Neural progenitor cell (in vitro differentiated cells): ENCODE measurements at places on chromosomes 7 and 10. TPM values are rescaled to one million over a fixed set of nuclear protein-coding genes. Genes with fewer than 3 reads are reported as not detected.

- no peak overlapping the region for H3K4me3 ChIP-seq
- H3K27ac ChIP-seq = no peak overlapping the region
- no peaks in the 10 kb centered on the region for H3K27me3 ChIP-seq
- no peak for DNase-seq
Measured at GRCh38 chr10:1708746-1709145, 28.6 kb downstream of the ADARB2 start.

DNA sequence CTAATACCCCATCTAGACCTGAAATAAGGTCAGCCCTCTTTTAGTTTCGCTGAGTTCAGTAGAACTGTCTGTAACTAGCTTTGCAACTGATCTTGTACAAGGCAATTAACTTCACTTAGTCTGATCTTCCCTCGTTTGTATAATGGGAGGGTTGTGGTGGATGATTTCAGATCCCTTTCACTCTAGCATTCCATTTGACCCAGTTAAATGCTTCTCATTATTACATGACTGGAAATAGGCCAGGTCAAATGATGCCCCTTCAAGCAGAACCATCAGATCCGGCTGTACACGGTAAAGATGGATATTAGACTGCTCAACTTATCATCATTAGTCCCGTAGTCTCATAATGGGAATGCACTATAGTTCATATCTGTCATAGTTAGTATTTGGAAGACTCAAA, 1009.0 kb downstream of the LRMDA start:
- no peaks in the 10 kb centered on the region for H3K36me3 ChIP-seq
- no peaks in the 10 kb centered on the region for H3K27me3 ChIP-seq
- no peaks in the 10 kb centered on the region for H3K4me1 ChIP-seq
- H3K4me3 ChIP-seq = no peak overlapping the region
- no peak for DNase-seq

- no peaks in the 10 kb centered on the region for H3K27me3 ChIP-seq
- H3K27ac ChIP-seq = peak overlapping the region; percentile 46
- H3K4me3 ChIP-seq = no peak overlapping the region
- DNase-seq = no peak
- H3K36me3 ChIP-seq = no peaks in the 10 kb centered on the region
Measured at GRCh38 chr10:102268375-102268888, 23.1 kb downstream of the GBF1 start.

GRCh38 chr10:77638321-77639101, 903 bp upstream of the KCNMA1 start:
- H3K27me3 ChIP-seq = peaks cover 80% of the 10 kb centered on the region
- peak overlapping the region; percentile 88 for H3K4me3 ChIP-seq
- peak; percentile 86 for DNase-seq
- no peaks in the 10 kb centered on the region for H3K36me3 ChIP-seq

- DNase-seq = peak; percentile 83
- H3K4me3 ChIP-seq = no peak overlapping the region
- no peaks in the 10 kb centered on the region for H3K4me1 ChIP-seq
- H3K36me3 ChIP-seq = no peaks in the 10 kb centered on the region
Measured at GRCh38 chr7:1175967-1176851, 16.2 kb upstream of the ZFAND2A start.

- H3K4me1 ChIP-seq = peaks cover 27% of the 10 kb centered on the region
- no peak for DNase-seq
- no peaks in the 10 kb centered on the region for H3K27me3 ChIP-seq
- no peak overlapping the region for H3K4me3 ChIP-seq
- no peak overlapping the region for H3K27ac ChIP-seq
Measured at GRCh38 chr10:129883029-129883428, 81.0 kb downstream of the EBF3 start.

GRCh38 chr7:6608081-6608480, 7.3 kb upstream of the ZNF853 start:
- no peaks in the 10 kb centered on the region for H3K27me3 ChIP-seq
- DNase-seq = no peak
- H3K36me3 ChIP-seq = no peaks in the 10 kb centered on the region
- H3K4me1 ChIP-seq = no peaks in the 10 kb centered on the region
- H3K27ac ChIP-seq = no peak overlapping the region
- H3K4me3 ChIP-seq = no peak overlapping the region

DNA sequence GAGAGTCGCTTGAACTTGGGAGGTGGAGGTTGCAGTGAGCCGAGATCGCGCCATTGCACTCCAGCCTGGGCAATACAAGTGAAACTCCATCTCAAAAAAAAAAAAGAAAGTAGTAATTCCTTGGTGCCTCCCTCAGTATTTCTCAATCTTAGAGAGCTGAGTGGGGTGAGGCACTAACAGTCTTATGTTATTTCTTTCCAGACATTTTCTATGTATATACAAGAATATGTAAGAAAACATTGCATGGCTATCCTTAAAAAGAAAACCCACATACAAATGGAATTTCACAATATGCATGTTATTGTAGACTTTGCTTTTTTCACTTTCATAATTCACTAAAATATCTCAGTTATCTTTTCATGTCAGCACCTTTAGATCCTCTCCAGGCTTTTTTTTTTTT, 13.6 kb upstream of the SLF2 start:
- no peak for DNase-seq
- H3K27ac ChIP-seq = no peak overlapping the region
- peaks cover 3% of the 10 kb centered on the region for H3K4me1 ChIP-seq
- H3K27me3 ChIP-seq = peaks cover 6% of the 10 kb centered on the region
- H3K36me3 ChIP-seq = no peaks in the 10 kb centered on the region

DNA sequence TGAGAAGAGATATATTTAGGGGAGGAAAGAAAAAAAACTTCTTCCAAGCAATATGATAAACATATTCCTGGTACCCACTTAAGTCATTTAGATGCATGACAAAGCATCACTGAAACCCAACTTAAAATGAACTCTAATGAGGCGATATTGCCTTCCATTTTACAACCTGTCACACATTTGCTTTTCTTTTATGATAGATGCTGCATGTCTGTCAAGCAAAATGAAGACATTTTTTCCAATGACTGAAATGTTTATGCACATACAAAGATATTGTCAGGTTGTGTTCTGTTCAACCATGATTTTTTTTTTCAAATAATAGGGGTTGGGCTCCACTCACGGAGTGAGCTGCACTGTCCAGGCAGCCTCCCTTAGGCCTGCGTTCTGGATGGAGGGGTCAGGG, 894.4 kb downstream of the SORCS3 start:
- H3K4me3 ChIP-seq = no peak overlapping the region
- no peak for DNase-seq
- H3K4me1 ChIP-seq = peaks cover 23% of the 10 kb centered on the region
- no peaks in the 10 kb centered on the region for H3K36me3 ChIP-seq
- no peak overlapping the region for H3K27ac ChIP-seq

DNA sequence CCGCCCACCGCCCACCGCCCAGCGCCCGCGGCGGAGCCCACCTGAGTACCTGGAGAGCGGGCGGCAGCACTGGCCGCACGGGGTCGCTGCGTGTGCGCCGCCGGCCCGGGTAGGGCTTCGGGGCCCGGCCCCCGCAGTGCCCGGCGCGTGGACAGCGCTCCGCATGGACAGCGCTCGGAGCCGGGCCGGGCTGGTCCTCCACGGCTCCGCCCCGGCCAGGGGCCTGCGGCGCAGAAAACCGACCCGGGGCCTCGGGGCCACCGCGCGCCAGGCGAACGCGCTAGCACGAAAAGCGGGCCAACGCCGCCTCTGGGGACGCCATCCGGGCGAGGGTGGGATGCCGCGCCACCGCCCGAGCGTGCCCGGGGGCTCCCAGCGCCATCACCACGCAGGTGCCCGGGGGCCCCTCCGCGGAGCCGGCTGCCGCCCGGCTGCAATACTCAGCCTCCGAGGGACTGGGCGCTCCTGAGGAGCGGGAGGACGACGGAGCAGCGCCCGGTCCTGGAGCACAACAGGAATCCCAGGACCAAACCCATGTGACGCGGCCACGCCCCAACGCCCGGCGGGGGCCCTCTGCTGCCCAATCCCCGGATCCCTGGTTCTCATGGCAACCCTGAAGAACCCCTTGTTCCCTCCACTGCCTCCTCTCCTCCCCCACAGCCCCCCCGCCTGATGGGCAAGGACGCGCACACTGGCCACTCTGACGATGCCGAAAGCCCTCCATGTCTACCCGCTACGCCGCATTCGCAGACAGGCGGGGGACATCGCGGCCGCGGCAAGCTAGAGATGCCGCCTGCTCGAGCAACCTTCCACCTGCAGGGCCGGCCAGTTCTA, at the start of gene GRB10:
GRB10 (minus strand) TSS at position 522 of the 834 bp plus-strand sequence. CDS start 50,574 bp downstream, outside the sequence.
- peak; percentile 84 for DNase-seq
- H3K27ac ChIP-seq = no peak within 1 kb of the TSS
- H3K4me3 ChIP-seq = peak within 1 kb of the TSS; percentile 65
- no peaks in the 10 kb centered on the region for H3K27me3 ChIP-seq
- no peaks in the 10 kb centered on the region for H3K36me3 ChIP-seq
- peaks cover 15% of the 10 kb centered on the region for H3K4me1 ChIP-seq

- H3K27me3 ChIP-seq = no peaks in the 10 kb centered on the region
- no peak overlapping the region for H3K27ac ChIP-seq
- peaks cover 8% of the 10 kb centered on the region for H3K4me1 ChIP-seq
- H3K36me3 ChIP-seq = no peaks in the 10 kb centered on the region
- DNase-seq = no peak
Measured at GRCh38 chr7:107065929-107066247, 21.4 kb downstream of the PRKAR2B start.

- H3K27ac ChIP-seq = no peak overlapping the region
- H3K27me3 ChIP-seq = no peaks in the 10 kb centered on the region
- H3K4me1 ChIP-seq = no peaks in the 10 kb centered on the region
- H3K4me3 ChIP-seq = no peak overlapping the region
Measured at GRCh38 chr7:24778543-24779282, 21.4 kb upstream of the GSDME start.

GRCh38 chr7:51774178-51774577, 457.6 kb upstream of the COBL start:
- H3K4me3 ChIP-seq = no peak overlapping the region
- H3K4me1 ChIP-seq = peaks cover 11% of the 10 kb centered on the region
- DNase-seq = peak; percentile 19
- H3K27me3 ChIP-seq = no peaks in the 10 kb centered on the region
- H3K36me3 ChIP-seq = no peaks in the 10 kb centered on the region

DNA sequence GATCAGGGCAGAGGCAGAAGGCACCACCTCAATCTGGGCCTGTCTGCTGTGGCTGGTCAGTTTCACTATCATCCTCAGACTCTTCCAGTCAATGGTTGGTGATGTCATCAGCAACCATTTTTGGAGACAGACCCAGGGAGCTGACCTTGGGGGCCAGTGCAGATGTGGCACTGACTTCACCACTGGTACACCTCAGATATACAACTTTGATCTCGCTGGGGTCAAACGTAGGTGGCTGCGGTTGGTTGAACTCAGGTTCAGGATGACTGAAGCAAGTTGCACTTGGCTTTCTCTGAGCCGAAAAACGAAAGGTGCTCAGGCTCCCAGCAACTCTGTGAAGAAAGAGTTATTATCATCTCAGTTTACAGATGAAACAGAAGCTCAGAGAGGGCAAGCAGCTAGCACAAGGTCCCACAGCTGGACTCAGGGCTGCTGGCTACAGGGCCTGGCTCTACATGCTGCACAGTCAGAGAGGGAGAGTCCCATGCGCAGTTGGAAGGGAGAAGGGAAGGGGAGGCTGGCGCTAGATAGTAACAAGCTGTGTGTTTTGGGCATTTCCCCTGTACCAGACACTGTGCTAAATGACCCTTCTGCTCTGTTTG, 27.2 kb downstream of the ANKRD16 start:
- no peak overlapping the region for H3K4me3 ChIP-seq
- no peaks in the 10 kb centered on the region for H3K27me3 ChIP-seq
- H3K36me3 ChIP-seq = no peaks in the 10 kb centered on the region
- DNase-seq = no peak
- no peaks in the 10 kb centered on the region for H3K4me1 ChIP-seq

GRCh38 chr10:132793213-132793612, 7.3 kb upstream of the NKX6-2 start:
- no peak overlapping the region for H3K27ac ChIP-seq
- H3K27me3 ChIP-seq = peaks cover 68% of the 10 kb centered on the region
- H3K4me3 ChIP-seq = no peak overlapping the region
- DNase-seq = no peak

- no peak for DNase-seq
- H3K36me3 ChIP-seq = no peaks in the 10 kb centered on the region
- H3K27me3 ChIP-seq = no peaks in the 10 kb centered on the region
- no peak overlapping the region for H3K27ac ChIP-seq
- H3K4me3 ChIP-seq = no peak overlapping the region
- peaks cover 10% of the 10 kb centered on the region for H3K4me1 ChIP-seq
Measured at GRCh38 chr7:21887353-21887752, 58.3 kb downstream of the CDCA7L start.

- H3K4me1 ChIP-seq = no peaks in the 10 kb centered on the region
- no peak overlapping the region for H3K4me3 ChIP-seq
- H3K27ac ChIP-seq = no peak overlapping the region
- DNase-seq = no peak
Measured at GRCh38 chr7:85424298-85424697, 237.4 kb upstream of the SEMA3D start.

DNA sequence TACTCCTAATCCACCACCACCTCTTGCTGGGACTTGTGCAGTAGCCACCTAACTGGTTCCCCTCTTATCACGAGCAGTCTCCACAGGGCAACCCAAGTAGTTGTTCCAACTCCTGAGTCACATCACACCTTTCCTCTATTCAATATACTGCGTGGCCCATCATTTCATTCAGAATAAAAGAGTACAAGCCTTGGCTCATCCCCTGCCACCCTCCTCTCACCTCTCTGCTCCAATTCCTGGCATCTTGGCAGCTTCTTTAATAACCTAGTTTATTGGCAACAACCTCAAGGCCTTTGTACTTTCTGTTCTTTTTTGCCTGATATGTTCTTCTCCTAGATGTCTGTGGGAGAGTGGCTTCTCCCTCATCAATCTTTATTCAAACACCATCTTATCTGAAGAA, 199.4 kb downstream of the KIAA1217 start:
- no peaks in the 10 kb centered on the region for H3K36me3 ChIP-seq
- H3K4me3 ChIP-seq = no peak overlapping the region
- H3K27ac ChIP-seq = no peak overlapping the region
- no peaks in the 10 kb centered on the region for H3K27me3 ChIP-seq

DNA sequence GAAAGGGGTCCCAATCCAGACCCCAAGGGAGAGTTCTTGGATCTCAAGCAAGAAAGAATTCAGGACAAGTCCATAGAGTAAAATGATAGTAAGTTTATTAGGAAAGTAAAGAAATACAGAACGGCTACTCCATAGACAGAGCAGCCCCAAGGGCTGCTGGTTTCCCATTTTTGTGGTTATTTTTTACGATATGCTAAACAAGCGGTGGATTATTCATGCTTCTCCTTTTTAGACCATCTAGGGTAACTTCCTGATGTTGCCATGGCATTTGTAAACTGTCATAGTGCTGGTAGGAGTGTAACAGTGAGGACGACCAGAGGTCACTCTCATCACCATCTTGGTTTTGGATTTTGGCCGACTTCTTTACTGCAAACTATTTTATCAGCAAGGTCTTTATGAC, 1033.4 kb downstream of the SORCS3 start:
- no peaks in the 10 kb centered on the region for H3K36me3 ChIP-seq
- no peaks in the 10 kb centered on the region for H3K4me1 ChIP-seq
- no peak for DNase-seq
- no peak overlapping the region for H3K27ac ChIP-seq
- H3K27me3 ChIP-seq = no peaks in the 10 kb centered on the region

Gene SFTPA1
- not detected in 2 replicates for total RNA-seq

Gene GLI3
- total RNA-seq = 32.0 and 33.0 TPM in 2 replicates

Gene GNGT1
- total RNA-seq = 0.06 TPM in 1 of 2 replicates, not detected in the other

Gene SKAP2
- 2.7 and 6.3 TPM in 2 replicates for total RNA-seq

Gene ASB15
- not detected in 2 replicates for total RNA-seq

Gene PALD1
- total RNA-seq = 9.6 and 20.4 TPM in 2 replicates

Gene PRSS37
- not detected in 2 replicates for total RNA-seq
